ENCODE measurements at places on chromosomes 11 and 22. TPM values are rescaled to one million over a fixed set of nuclear protein-coding genes. Genes with fewer than 3 reads are reported as not detected.

OR51E2 gene
- not detected for polyA plus RNA-seq

GRCh38 chr11:83456075-83456474 lies 169.9 kb upstream of the CCDC90B start:
- H3K27ac ChIP-seq = no peak overlapping the region
- no peaks in the 10 kb centered on the region for H3K4me1 ChIP-seq
- DNase-seq = no peak
- no peak overlapping the region for H3K4me3 ChIP-seq

- DNase-seq = no peak
- no peaks in the 10 kb centered on the region for H3K4me1 ChIP-seq
- peaks cover 3% of the 10 kb centered on the region for H3K27me3 ChIP-seq
- no peak overlapping the region for H3K4me3 ChIP-seq
- H3K36me3 ChIP-seq = no peaks in the 10 kb centered on the region
These were observed 19.4 kb upstream of the CSNK2A3 start for GRCh38 chr11:11372461-11372860.

DNA sequence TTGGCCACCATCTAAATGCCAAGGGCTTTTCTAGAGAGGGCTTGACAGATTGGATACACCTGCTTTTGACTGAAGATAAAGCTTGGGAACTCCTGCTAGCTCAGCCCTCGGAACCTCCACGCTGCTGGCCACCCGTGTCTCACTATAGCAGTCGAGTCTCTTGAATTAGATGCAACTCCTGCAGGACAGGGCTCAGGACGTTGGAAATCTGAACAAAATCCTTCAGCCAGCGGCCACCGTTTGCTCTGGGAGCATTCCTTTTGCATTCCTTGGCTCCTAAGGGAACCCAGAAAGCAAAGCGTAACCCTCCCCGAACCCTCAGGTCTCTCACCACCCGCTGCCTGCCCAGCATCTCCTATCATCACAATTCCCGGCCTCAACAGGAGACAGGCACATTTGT lies 77.8 kb downstream of the GRIK4 start:
- H3K4me3 ChIP-seq = no peak overlapping the region
- H3K36me3 ChIP-seq = no peaks in the 10 kb centered on the region
- no peaks in the 10 kb centered on the region for H3K27me3 ChIP-seq
- H3K27ac ChIP-seq = no peak overlapping the region
- no peaks in the 10 kb centered on the region for H3K4me1 ChIP-seq

DNA sequence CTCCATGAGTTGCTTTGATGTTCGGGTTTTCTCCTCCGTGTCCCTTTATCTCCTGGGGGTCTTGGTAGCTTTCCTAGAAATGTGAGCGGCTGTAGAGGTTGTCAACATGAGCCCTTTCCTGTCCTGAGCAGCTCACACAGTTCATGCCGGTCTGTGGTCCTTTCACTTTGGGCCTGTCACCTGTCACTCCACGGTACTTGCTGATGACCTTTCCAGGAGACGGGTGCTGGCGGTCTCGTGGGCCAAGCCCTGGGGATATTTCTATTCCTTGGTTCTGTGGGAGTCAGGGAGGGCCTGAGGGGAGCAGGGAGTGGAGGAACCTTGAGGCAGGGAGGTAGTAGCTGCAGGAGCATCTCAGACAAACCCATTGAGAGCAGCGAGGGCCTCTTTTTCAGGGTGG lies 20.9 kb upstream of the FGF4 start:
- H3K27ac ChIP-seq = no peak overlapping the region
- H3K27me3 ChIP-seq = no peaks in the 10 kb centered on the region
- H3K4me3 ChIP-seq = no peak overlapping the region
- no peaks in the 10 kb centered on the region for H3K4me1 ChIP-seq

All from B cell (primary cell).